ENCODE measurements at places on chromosomes 2 and 18.

DNA sequence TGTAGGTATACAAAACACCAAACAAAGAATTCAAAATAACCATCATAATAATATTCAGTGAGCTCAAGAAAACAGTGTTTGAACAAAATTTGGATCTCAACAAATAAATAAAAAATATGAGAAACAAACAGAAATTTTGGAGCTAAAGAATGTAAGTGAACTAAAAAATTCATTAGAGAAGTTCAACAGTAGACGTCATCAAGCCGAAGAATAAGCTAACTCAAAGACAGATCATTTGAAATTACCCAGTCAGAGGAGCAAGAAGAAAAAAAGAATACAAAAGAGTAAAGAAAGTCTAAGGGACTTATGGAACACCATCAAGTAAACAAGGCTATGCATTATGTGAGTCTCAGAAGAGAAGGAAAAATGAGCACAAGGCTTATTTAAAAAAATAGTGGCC, 16.6 kb upstream of the SPP2 start:
- DNase-seq: no peak

DNA sequence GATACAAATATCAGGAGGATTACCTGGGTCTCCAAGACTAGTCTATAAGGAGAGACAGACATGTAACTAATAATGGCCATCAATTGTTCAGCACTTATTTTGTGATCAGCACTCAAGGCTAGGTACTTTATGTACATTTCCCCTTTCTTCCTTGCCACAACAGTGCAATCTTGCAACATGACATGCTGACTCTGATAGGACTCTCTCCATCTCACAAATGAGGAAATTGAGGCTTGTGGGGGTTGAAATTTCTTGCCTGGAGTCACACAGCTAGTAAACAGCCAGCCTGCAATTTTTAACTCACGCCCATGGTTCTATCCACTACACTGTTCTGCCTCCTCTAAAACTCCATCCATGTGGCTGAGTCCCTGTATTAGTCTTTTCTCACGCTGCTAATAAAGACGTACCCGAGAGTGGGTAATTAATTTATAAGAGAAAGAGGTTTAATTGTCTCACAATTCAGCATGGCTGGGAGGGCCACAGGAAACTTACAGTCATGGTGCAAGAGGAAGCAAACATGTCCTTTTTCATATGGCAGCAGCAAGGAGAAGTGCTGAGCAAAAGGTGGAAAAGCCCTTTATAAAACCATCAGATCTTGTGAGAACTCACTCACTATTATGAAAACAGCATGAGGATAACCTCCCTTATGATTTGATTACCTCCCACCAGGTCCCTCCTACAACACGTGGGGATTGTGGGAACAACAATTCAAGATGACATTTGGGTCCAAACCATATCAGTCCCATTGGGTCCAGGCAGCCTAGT, 302.4 kb downstream of the PLCL1 start:
- no peak for DNase-seq

- no peak for DNase-seq
Observed at GRCh38 chr18:8699948-8700347, 5.4 kb upstream of the MTCL1 start.

GRCh38 chr2:96869281-96869821, 529 bp downstream of the SEMA4C start:
- peak; percentile 24 for DNase-seq

DNA sequence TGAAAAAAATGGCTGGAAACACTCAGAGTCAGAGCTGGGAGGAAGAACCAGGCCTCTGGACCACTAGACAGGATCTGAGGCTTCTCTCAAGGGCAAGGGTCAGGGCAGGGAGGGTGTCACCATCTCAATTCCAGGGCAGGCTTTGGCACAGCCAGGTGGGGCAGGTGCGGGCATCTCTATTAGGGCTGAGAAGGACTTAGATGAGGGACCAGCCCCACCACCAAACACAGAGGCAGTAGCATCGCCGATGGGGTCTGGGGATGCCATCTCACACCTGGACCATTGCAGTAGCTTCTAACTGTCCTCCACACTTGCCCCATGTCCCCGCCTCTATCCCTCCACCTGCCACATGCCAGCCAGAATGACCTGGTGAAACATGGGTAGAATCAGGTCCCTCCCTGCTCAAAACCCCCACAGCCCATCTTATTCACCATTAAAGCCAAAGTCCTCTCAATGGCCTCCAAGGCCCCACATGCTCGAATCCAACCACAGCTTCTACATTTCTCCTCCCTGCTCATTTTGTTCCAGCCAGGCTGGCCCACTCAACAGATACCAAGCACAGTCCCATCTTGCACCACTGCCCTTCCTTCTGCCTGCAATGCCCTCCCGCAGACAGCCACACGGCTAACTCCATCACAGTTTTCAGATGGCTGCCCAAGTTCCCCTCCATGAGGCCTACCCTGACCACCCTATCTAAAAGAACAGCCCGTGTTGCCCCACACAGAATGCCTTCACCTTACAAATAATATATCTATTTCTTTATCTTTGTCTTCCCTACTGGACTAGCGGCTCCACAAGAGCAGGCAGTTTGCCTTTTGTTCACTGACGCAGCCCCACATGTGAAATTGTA, 177.4 kb downstream of the SMAD2 start:
- DNase-seq: no peak

DNA sequence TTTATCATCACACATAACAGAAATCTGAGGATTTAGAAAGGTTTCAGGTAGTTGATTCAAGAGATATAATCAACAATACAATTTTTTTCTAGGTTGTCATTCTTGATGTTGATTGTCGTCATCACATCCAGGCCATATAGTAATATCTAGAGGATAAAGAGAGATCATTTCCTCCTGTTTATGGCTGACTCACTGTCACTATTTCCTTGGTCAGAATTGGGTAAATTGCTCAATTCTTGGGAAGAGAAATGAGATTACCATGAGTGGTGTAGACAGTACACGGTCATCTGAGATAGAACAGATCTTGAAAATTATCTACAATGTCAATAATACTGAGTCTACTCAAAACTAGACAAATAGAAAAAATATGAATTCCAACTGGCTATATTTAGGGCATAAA, 78.8 kb downstream of the ZNF804A start:
- DNase-seq: no peak

DNA sequence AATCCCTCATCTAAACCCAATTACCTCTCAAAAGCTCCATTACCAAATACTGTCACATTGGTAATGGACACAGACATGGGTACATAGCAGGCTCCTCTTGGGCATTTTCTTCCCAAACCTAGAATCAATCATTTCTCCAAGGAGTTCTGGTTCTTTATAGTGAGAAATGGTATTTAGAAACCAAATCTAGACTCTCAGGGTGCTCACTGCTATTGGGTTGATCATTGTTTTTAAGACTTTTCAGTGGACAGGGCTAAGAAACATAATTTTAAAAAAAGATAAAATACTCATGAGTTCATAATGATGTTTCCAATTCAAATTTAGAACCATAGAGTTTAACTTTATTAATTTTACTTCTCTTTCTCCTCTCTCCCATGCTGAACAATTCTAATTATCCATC, 9.4 kb upstream of the GLI2 start:
- DNase-seq: no peak

- DNase-seq: no peak
Observed at GRCh38 chr2:18213986-18214385, 335.5 kb downstream of the KCNS3 start.

DNA sequence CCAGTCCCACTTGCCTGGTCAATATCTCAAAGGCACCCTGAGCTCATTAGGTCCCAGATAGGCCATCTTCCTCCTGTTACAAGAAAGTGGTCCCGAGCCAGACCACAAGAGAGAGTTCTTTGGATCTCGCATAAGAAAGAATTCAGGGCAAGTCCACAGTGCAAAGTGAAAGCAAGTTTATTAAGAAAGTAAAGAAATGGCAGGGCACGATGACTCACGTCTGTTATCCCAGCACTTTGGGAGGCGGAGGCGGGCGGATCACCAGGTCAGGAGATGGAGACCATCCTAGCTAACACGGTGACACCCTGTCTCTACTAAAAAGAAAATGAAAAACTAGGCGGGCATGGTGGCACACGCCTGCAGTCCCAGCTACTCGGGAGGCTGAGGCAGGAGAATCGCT, 10.8 kb upstream of the SMAD7 start:
- DNase-seq: no peak

DNA sequence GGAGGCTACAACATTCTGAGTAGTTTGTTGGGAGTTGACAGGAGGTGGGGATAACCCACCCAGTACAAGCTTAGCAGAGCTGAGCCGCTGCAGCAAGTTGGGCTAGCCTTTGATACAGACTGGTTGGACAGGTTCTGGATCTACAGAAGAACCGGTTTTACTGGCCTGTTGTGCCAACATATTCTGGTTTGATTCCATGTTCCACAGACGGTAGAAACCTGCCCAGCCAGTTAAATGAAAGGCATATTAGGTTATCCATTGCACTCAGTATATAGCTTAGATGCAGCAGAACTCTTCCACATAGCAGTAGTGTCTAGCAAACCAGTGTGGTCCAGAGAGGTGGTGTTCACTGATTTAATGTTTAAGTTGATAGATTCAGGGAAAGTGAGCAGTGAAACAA, 19.3 kb upstream of the RBBP8 start:
- DNase-seq: no peak

- DNase-seq: no peak
Observed at GRCh38 chr2:136215908-136216472, 98.0 kb upstream of the CXCR4 start.

- no peak for DNase-seq
Observed at GRCh38 chr2:138036522-138036921, 72.2 kb downstream of the HNMT start.

- DNase-seq: no peak
Observed at GRCh38 chr2:233845301-233846060, 8.9 kb downstream of the HJURP start.

DNA sequence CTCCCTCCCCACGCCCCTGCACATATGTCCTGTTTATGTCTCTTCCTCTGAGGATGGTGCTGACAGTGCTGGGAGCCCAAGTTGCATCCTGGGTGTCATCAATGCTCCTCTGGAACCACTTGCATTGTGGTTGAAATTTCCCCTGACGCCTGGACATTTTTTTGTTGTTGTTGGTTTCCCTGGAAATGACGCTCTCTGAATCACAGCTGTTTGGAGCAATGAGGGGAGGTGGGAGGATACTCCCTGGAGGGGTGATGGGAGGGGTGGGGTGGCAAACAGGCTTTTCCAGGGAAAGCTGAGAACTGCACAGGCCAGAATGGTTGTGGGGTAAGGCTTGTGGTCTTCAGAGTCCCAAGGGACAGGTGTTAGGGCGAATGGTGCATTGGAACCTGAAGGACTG, 29.6 kb downstream of the CELF4 start:
- no peak for DNase-seq

- DNase-seq: no peak
Observed at GRCh38 chr2:3638456-3638810, 19.6 kb upstream of the ALLC start.

DNA sequence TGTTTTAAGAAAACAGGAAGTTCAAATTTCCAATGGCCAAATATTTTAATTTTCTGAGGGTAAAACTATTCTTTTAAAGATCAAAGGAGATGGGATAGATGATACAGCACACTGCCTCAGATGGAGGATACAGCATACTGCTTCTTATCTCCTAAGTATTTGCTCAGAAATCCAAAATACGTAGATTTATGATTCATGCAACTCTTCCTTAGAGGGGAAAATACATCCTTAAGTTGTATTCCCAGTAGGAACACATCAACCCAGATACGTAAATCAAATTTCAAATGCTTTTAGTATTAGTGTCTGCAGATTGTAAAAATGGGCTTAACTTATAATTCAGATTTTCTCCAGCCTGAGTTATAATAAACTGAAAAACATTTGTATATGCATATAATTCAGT, 235.2 kb downstream of the ZNF385B start:
- no peak for DNase-seq

DNA sequence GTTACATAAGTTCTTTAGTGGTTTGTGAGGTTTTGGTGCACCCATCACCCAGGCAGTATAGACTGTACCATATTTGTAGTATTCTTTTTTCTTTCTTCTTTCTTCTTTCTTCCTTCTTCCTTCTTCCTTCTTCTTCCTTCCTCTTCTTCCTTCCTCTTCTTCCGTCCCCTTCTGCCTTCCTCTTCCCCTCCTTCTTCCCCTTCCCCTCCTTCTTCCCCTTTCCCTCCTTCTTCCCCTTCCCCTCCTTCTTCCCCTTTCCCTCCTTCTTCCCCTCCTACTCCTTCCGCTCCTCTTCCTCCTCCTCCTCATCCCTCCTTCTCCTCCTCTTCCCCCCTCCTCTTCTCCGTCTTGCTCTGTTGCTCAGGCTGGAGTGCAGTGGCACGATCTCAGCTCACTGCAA, 41.6 kb downstream of the CAB39 start:
- DNase-seq: no peak

GRCh38 chr2:194992648-194993047, 664.4 kb upstream of the SLC39A10 start:
- no peak for DNase-seq

- no peak for DNase-seq
Observed at GRCh38 chr2:90076311-90076710, 1384.8 kb downstream of the RPIA start.

DNA sequence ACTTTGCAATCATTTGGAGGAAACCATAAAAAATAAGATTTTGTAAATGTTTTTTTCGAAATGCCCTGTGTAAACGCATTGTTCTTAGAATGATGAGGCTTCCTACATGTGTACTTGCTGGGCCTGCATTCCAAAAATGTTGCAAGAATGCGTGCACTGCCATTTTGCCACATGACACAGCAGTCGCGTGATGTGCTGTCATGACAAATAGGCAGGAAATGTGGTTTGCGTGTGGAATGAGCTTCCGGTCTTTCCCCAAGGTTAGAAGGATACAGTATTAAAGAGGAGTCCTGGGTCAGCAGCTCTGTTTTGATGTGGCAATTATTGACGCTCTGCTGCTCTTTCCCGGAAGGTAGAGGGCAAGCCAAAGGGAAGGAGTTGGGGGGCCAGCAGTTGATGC, 18.1 kb upstream of the SERPINB2 start:
- no peak for DNase-seq

Measured in NCI-H187 (cell line).